ENCODE measurements at places on chromosomes 16 and 17. TPM values are rescaled to one million over a fixed set of nuclear protein-coding genes. Genes with fewer than 3 reads are reported as not detected.

- H3K36me3 ChIP-seq, result no peaks in the 10 kb centered on the region
- no peak overlapping the region for H3K27ac ChIP-seq
- H3K4me3 ChIP-seq, result no peak overlapping the region
- no peak for DNase-seq
- H3K4me1 ChIP-seq, result peaks cover 17% of the 10 kb centered on the region
Observed at GRCh38 chr17:27915709-27916108, 22.5 kb upstream of the LYRM9 start.

GRCh38 chr16:86951831-86952598 is 365.2 kb downstream of the C16orf95 start:
- no peaks in the 10 kb centered on the region for H3K36me3 ChIP-seq
- H3K27me3 ChIP-seq, result no peaks in the 10 kb centered on the region
- DNase-seq, result no peak
- H3K27ac ChIP-seq, result no peak overlapping the region

DNA sequence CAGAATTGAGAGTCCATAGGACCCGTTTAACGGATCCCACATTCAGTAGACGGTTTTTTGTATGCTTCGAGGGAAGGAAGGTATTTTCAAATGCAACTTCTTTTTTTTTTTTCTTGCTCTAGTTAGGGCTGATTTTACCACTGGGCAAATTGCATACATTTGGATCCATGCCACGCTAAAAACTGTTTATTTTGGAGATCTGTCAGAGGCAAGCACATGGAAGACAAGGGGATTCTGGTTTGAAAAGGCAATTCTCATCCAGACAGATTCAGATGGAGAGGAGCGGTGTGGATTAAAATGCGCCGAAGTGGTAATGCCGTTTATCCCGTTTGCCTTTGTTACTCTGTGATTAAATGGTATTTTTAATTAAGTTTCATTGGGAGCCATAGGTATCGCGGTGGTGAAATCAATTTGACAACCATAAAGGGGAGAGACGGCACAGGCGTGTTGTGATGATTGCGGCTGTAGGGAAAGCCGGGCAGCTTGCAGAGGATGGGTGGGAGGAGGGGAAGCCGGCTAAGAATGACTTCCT is 170.4 kb downstream of the IRX3 start:
- H3K27ac ChIP-seq, result no peak overlapping the region
- no peaks in the 10 kb centered on the region for H3K36me3 ChIP-seq
- H3K4me3 ChIP-seq, result no peak overlapping the region
- no peaks in the 10 kb centered on the region for H3K27me3 ChIP-seq

DNA sequence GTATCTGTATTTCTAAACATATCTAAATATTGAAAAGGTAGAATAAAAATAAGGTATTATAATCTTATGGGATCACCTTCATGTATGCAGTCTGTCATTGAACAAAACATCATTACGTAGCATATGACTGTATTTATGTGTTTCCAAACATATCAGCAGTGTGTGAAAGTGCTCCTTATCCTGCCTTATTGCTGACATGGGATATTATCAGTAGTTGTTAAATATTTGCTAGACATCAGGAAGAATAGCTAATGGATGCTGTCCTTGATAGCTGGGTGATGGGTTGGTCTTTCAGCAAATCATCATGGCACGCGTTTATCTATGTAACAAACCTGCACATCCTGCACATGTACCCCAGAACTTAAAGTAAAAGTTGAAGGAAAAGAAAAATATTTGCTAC is 59.1 kb upstream of the FAM20A start:
- no peak overlapping the region for H3K4me3 ChIP-seq
- no peak for DNase-seq
- no peak overlapping the region for H3K27ac ChIP-seq
- no peaks in the 10 kb centered on the region for H3K36me3 ChIP-seq
- H3K27me3 ChIP-seq, result no peaks in the 10 kb centered on the region

GRCh38 chr16:58336332-58337089 is 41.7 kb upstream of the PRSS54 start:
- no peaks in the 10 kb centered on the region for H3K27me3 ChIP-seq
- no peaks in the 10 kb centered on the region for H3K36me3 ChIP-seq
- DNase-seq, result peak; percentile 60
- peak overlapping the region; percentile 10 for H3K4me3 ChIP-seq
- no peak overlapping the region for H3K27ac ChIP-seq

- no peaks in the 10 kb centered on the region for H3K4me1 ChIP-seq
- DNase-seq, result no peak
- no peaks in the 10 kb centered on the region for H3K27me3 ChIP-seq
- H3K36me3 ChIP-seq, result no peaks in the 10 kb centered on the region
- H3K4me3 ChIP-seq, result no peak overlapping the region
Observed at GRCh38 chr16:55567382-55567781, 898 bp downstream of the CAPNS2 start.

- DNase-seq, result peak; percentile 34
- no peak overlapping the region for H3K4me3 ChIP-seq
- no peaks in the 10 kb centered on the region for H3K36me3 ChIP-seq
Observed at GRCh38 chr17:74240618-74241205, 27.3 kb downstream of the TTYH2 start.

- DNase-seq, result peak; percentile 79
- peak overlapping the region; percentile 60 for H3K27ac ChIP-seq
Observed at GRCh38 chr17:1082579-1082978, 85.7 kb downstream of the TIMM22 start.

- no peaks in the 10 kb centered on the region for H3K27me3 ChIP-seq
- no peak overlapping the region for H3K27ac ChIP-seq
- no peak for DNase-seq
- no peak overlapping the region for H3K4me3 ChIP-seq
- no peaks in the 10 kb centered on the region for H3K36me3 ChIP-seq
Observed at GRCh38 chr16:57112403-57113041, 20.1 kb downstream of the CPNE2 start.

- H3K27me3 ChIP-seq, result no peaks in the 10 kb centered on the region
- H3K36me3 ChIP-seq, result no peaks in the 10 kb centered on the region
- peaks cover 6% of the 10 kb centered on the region for H3K4me1 ChIP-seq
- H3K4me3 ChIP-seq, result no peak overlapping the region
- no peak overlapping the region for H3K27ac ChIP-seq
Observed at GRCh38 chr16:75415169-75415905, 18.0 kb downstream of the CFDP1 start.

The CYGB gene
- total RNA-seq, result 13.9 TPM

DNA sequence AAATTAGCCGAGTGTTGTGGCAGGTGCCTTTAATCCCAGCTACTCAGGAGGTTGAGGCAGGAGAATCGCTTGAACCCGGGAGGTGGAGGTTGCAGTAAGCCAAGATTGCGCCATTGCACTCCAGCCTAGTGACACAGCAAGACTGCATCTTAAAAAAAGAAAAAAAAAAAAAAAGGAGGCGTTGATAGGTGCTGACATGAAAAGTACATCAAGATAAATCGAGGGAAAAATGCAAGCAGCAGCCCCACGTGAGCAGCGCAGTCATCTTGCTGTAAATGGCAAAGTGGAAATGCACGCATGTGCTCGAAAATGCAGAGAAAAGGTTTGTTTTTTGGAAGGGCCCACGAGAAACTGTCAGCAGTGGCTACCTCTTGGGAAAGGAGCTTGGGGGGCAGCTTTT is 20.9 kb downstream of the MXRA7 start:
- no peak overlapping the region for H3K4me3 ChIP-seq
- H3K4me1 ChIP-seq, result peaks cover 26% of the 10 kb centered on the region
- no peak for DNase-seq
- H3K27ac ChIP-seq, result peak overlapping the region; percentile 95
- H3K27me3 ChIP-seq, result no peaks in the 10 kb centered on the region
- H3K36me3 ChIP-seq, result no peaks in the 10 kb centered on the region

DNA sequence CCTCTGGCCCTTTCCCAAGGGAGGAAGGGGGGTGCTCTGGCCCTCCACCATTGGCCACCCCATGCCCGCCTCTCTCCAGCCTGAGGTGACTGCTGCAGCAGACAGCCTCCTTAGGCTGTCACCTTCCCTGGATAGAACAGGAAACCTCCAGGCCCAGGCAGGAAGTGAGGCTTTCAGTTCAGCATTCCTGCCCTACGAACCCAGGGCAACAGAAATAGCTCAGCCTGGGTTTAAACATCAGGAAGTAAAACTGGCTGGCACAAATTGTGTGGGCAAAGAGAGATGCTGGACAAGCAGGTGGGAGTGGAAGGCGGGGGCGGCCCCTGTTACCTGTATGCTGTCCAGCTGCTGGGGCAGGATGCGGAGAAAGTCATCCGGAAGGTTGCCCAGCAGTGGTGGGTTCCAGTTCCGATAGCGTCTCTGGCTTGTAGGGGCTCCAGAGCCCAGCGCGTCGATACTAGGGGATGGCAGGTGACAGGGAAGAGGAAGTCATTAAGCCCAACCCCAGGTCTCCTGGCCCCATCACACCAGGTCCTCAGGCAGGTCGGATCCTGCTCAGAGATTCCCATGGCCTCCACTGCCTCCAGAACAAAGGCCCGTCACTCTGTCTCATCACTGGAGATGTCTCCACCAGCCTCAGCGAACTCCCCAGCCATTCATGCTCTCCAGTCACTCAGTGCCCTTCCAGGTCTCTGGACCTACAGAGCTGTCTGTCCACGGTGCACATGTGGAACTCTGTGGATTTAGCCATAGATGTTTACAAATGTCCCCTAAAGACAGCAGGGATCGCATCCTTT is 23.6 kb upstream of the MRPS23 start:
- no peak for DNase-seq
- peaks cover 80% of the 10 kb centered on the region for H3K4me1 ChIP-seq
- no peaks in the 10 kb centered on the region for H3K36me3 ChIP-seq
- no peak overlapping the region for H3K27ac ChIP-seq
- H3K4me3 ChIP-seq, result no peak overlapping the region
- H3K27me3 ChIP-seq, result no peaks in the 10 kb centered on the region

DNA sequence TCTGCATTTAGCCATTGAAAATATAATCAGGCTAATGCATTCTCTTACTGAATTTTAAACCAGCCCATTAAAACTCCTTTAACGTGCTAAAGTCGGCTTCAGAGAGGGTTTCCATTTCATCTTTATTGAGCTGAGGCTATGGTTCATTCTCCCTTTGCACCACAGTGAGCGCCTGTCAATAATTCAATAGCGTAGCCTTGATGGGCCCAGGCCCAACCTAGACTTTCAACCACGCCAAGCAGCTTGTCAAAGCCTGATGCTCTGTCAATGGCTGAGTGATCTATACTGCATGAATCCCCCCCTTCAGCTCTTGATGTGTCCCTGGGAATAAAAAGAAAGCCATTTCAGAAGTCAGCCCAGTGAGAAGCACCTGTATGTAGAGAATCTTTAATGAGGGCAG is 106.0 kb downstream of the RBFOX1 start:
- H3K4me3 ChIP-seq, result no peak overlapping the region
- H3K4me1 ChIP-seq, result no peaks in the 10 kb centered on the region
- no peak overlapping the region for H3K27ac ChIP-seq

DNA sequence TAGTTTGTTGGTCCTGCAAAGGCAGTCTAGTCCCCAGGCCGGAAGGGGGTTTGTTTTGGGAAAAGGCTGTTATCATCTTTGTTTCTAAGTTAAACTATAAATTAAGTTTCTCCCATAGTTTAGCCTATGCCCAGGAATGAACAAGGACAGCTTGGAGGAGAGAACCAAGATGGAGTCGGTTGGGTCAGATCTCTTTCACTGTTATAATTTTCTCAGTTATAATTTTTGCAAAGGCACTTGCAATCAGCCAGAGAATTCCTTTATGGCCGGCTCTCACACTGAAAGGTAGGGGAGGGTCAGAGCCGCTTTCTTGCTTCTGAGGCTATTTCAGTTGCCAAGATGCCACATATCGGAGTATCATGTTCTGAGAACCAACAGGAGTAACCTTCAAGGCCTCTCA is 59.2 kb upstream of the ATF7IP2 start:
- H3K27ac ChIP-seq, result peak overlapping the region; percentile 78
- peaks cover 9% of the 10 kb centered on the region for H3K4me1 ChIP-seq
- no peaks in the 10 kb centered on the region for H3K27me3 ChIP-seq
- H3K4me3 ChIP-seq, result no peak overlapping the region
- no peaks in the 10 kb centered on the region for H3K36me3 ChIP-seq

DNA sequence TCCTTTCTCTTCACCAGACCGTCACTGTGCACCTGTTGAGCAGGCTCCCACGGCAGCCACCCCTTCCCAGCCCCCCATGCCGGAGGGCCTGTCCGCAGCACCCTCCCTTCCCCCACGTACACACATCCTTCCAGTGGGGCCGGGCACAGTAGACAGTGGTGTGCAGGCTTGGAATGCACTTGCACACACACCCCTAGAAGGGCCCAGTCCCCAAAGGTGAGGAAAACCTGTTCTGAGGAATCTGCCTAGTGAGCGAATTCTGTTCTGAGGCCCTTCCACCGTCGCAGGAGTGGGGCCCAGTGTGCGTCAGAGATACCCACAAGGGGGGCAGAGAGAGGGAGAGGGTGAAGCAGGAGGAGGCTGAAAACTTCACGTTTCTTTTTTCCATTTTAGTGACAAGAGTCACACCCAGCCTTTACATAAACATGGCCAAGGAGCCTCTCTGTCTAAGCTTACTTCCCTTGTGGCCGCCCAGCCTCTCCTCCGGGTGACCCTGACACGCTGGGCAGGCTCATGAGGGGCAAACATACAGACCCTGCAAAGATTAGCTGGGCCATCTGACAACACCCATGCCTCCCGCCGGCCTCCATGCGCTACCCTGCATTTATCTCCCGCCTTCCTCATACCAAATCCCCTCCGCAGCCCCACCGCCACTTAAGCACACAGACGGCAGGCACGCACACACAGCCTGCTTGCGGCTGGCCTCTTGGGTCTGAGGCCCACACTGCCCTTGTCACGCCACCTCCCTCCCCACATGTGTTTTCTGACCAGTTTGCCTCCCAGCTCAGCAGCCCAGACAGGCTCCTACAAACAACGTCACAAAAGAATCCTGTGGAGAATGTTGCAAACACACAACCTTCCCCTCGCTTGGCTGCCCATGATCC is 1.8 kb downstream of the ZBTB4 start:
- H3K4me3 ChIP-seq, result peak overlapping the region; percentile 76
- DNase-seq, result peak; percentile 75
- peaks cover 42% of the 10 kb centered on the region for H3K4me1 ChIP-seq
- peak overlapping the region; percentile 100 for H3K27ac ChIP-seq

GRCh38 chr16:24309258-24310142 is 53.4 kb downstream of the CACNG3 start:
- H3K27me3 ChIP-seq, result no peaks in the 10 kb centered on the region
- no peaks in the 10 kb centered on the region for H3K36me3 ChIP-seq
- H3K27ac ChIP-seq, result no peak overlapping the region
- H3K4me3 ChIP-seq, result no peak overlapping the region

DNA sequence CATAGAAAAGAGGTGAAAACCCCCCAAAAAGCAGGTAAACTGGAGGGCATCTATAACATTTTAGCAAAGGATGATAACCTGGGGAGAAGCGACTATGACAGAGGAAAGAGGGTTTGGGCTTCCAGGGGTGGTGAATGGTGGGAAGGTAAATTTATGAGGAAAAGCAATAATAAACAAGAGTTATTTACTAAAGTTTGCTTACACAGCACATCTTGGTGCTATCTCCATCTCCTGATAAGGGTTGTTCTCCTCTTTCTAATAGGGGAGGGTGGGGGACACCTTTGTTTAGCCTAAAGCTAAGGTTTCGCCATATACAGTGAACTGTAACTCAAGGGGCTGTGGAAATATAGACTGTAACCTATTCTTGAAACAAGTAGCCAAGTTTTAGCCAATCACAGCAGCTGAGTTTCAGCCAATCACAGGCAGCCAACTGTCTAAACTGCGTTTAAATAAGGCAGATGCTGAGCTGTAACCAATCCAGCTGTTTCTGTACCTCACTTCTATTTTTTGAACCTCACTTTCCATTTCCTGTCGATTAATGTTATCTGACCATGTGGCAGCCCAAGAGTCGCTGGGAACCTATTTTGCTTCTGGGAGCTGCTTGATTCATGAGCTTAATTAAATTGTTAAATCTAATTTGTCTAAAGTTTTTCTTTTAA is 191.8 kb downstream of the MAP2K6 start:
- peaks cover 29% of the 10 kb centered on the region for H3K4me1 ChIP-seq
- no peak overlapping the region for H3K27ac ChIP-seq
- H3K36me3 ChIP-seq, result no peaks in the 10 kb centered on the region
- no peak overlapping the region for H3K4me3 ChIP-seq
- no peaks in the 10 kb centered on the region for H3K27me3 ChIP-seq

- DNase-seq, result peak; percentile 78
- no peak overlapping the region for H3K4me3 ChIP-seq
- peak overlapping the region; percentile 53 for H3K27ac ChIP-seq
- no peaks in the 10 kb centered on the region for H3K27me3 ChIP-seq
Observed at GRCh38 chr17:78970834-78971755, 8.6 kb downstream of the LGALS3BP start.

Measured in adrenal gland (tissue), 19 donors.